IPS-NIHi11 (cell line): ENCODE measurements at places on chromosomes 7 and 10.

DNA sequence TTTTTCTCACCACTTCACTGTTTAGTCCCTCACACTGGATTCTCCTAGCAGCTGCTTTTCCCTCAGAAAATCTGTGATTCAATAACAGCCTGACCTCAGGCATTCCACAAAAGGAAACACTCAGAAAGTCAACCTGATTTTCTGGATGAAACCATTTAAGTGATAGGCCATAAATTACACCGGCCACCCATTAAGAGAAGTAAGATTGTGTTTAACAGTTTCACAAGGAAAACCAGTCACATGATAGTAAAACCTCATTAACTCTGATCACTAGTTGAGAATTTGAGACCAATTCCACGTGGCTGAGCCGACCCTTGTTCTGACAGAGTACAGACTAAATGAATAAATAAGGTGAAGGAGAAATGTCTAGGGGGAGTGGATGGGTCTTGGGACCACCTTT is 7.7 kb downstream of the GRM8 start:
- DNase-seq, result no peak

DNA sequence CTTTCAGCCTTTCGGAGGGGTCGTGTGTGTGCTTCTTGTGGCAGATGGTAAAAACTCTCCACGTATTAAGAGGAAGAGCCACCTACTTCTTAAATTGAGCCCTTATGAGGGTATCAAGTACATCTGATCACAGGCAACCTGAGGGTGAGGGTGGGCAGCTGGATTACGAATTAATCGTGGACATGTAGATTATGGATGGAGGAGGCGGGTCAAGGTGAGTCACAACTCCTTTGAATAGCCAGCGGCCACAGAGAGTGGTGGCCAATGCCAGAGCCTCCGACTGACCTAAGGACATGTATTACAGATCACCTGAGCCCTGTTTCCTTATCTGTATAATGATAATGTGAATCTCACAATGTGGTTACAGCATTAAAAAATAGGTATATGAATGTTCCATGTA is 1083.9 kb downstream of the SORCS3 start:
- DNase-seq, result no peak

DNA sequence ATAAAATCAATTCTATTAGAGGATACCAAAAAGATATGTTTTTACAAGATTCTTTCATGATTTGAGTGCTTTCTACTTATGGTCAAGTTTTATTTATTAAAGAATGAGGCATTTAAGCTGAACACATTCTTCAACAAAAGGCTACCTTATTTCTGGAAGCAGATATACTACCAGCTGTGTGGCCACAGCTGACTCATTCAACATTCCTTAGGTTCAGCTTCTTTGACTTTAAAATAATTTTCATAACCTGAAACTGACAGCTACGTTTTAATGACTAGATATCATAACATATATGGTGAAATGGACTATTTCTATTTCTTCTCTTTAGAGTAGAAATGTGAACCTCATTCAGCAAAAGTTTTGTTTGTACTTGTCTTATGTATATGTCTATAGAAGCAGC is 414.2 kb upstream of the SEMA3C start:
- no peak for DNase-seq

DNA sequence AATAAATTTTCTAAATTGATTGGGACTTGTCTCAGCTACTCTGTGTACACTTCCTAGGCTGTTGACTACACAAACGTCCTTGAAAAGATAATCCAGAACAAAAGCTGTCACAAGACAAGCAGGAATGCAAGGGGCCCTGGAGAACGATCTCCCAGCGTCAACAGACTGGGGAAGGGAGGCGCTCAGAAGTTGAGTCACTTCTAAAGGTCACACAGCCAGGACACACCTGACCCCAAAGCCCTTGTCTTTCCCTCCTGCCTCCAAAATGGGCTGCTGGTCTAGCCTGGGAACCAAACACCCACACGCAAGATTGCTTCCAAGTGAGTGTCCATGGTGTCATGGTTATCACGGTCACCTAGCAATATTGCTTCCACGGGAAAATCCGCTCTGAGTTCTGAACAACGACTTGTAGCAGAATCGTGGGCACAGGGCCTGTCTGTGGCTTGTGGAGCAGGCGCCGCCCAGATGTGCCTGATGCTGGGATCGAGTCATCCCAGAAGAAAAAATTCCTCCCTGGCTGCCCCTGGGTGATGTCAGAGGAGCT is 49.8 kb downstream of the SPOCK2 start:
- peak; percentile 10 for DNase-seq

DNA sequence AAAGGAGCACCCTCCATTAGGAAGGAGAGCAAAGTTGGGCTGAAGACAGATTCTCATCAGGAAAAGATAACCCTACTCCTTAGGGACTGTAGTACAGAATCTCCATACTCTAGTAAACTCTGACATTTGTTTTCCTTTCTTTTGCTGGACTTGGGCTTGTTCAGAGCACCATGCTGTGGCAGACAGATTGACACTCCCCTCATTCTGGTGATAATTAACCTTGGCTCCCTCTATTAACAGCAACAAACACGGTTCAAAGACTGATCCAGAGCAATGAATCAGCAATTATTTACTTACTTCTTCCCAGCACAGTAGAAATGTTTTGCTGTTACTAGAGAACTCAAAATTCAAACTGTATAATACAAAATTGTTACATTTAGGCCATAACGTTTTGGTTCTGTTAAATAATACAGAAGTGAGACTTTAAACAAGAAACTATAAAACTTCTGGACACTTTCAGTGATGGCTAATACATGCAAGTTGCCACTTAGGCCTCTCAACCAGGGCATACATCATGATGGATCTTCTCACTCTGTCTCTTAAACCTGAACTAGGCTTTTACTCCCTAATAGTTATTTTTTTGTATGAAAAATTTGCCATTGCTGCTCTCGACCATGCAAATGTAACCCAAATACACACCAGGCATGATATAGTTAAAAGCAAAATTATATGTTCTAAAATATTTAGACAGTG is 639.0 kb downstream of the IPMK start:
- no peak for DNase-seq

- no peak for DNase-seq
These were observed 616.1 kb downstream of the LRMDA start for GRCh38 chr10:76047521-76047920.

DNA sequence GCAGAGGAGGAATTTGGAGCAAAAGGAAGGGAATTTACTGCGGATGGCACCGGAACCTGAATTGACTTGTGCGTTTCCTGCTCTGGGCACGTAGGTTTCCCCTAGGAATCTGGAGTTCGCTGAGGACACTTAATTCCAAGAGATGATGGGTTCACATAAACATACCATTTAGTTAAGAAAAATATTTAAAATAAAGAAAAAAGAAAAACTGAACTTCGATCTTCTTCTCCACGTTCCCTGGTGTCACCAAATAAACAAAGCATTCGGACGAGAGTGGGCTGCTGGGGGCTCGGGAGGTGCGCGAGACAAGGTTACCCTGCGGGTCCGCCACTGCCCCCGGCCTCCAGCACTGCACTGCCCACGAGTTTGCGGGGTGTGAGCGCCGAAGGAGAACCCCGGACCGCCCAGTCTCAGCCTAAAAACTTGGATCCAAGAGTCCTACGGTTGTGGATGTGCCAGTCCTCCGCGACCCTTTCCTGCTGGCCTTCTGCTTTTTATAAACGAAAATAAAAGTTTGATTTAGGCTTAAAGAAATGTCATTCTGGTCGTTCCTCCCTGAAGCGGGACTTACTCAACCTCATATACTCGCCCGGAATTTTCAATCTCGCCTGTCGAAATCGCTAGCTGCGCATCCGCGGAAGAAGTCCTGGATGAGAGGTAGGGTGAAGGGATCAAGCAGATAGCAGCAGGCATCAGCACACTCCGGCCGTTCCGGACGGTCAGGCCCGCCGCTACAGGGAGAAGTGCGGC is 30.3 kb downstream of the SKIDA1 start:
- DNase-seq, result peak; percentile 31

DNA sequence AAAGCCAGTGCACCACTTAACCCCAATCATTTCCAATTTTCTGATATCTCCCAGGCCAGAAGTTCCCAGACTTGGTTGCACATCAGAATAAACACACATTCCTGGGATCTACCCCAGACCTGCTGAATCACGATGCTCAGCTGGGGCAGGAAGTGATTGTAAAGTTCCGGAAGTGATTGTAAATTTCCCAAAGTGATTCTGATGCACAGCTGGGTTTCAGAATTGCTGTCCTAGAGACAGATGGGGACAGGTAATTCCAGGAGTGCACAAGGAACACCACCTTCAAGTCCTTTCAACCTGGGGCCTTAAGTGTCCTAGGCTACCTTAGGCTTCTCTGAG is 104.2 kb upstream of the EEPD1 start:
- no peak for DNase-seq
